C1 segment of cervical spinal cord (tissue), 14 donors: ENCODE measurements at places on chromosomes 4 and X.

- no peak for DNase-seq
These were observed 228.0 kb downstream of the RASL11B start for GRCh38 chr4:53089936-53090729.

GRCh38 chr4:139282065-139282720 is 2.2 kb upstream of the MGARP start:
- no peak for DNase-seq

DNA sequence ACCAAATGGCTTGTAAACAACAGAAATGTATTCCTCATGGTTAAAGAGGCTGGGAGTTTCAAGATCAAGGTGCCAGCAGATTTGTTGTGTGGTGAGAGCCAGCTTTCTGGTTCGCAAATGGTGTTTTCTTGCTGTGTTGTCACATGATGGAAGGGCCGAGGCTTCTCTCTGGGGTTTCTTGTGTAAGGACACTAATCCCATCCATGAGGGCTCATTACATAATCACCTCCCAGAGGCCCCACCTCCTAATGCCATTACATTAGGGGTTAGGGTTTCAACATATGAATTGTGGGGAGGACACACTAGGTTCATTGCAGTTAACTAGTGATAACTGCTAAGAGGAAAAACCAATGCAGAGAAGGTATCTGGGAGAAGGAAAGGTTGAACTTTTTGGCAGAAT is 103.5 kb upstream of the ENPEP start:
- no peak for DNase-seq

DNA sequence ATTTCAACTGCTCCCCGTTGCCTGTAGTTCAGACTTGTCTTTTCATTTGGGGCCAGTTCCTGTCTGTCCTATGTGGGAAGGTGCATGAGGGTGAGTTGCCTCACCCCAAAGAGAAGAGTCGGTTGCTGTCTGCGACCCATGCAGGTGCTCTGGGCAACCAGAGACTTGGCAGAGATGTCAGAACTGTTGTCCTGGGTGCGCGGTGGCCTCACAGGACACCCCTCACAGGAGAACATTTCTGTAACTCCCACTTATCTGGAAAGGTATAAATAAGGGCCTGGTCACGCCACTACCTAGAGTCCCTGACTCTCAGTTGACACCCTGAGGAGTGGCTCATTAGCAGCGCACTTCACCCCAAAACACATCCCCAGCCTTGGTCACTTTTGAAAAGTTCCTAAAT is 9.7 kb upstream of the NAT8L start:
- DNase-seq = no peak

DNA sequence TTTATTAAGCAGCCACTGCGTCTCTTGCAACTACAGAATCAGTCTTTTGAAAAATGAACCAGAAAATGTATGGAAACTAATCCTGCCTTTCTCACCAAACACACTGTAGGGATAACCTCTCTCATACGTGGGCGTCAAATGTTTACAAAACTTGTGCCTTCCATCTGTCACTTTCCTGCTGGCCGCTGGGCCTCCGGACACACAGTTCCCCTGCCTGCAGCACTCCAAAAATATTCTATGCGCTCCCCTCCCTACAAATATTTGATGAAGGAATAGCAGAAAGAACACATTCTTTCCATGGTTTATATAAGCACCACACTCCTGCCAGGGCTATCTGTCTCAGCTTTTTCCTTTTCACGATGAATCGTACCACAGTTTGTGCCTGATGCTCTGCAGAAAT is 14.9 kb upstream of the CYTL1 start:
- no peak for DNase-seq

GRCh38 chrX:39773923-39774773 is 323.6 kb downstream of the BCOR start:
- DNase-seq = no peak

DNA sequence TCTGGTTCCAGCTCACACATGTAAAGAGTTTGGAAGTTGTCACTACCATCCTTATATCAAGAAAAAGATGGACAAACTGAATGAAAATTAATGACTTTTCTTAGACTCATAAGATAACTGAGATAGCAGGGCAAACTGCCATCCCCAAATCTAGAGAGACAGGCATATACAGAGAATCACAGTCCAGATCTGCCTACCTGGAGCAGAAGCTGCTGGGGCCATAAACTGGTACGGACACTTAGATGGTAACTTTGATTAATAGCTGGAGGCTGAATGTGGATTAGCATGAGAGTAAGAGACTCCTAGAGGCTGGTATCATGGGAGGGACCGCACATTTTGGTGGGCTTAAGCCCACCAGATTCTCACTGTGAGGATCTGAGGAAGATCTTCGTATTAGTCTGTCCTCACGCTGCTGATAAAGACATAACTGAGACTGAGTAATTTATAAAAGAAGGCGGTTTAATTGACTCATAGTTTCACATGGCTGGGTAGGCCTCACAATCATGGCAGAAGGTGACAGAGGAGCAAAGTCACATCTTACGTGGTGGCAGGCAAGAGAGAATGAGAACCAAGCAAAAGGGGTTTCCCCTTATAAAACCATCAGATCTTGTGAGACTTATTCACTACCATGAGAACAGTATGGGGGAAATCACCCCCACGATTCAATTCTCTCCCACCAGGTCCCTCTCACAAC is 10.8 kb upstream of the POLA1 start:
- no peak for DNase-seq

- DNase-seq = no peak
These were observed 23.7 kb downstream of the VGLL1 start for GRCh38 chrX:136555694-136556093.

GRCh38 chr4:54657185-54657550 is 589 bp upstream of the KIT start:
- no peak for DNase-seq

GRCh38 chr4:1452431-1453051 is 46.3 kb upstream of the NKX1-1 start:
- DNase-seq = no peak

DNA sequence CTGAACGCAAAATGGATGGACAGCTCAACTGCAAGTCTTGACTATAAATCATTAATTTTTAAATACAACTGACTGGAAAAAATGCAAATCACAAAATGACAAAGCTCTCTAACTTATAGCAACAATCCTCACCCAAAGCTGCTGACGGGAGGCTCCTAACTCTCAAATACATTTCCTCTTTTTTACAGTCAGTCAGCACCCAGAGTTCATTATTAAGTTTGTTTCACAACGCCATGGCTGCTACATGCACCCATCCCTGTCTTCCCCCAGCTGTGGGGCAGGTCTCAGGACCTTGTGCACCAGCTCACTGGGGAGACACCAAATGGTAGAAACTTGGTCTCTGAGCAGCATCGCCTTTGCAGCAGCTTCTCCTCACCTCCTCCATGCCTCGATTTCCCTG is 97.6 kb downstream of the SLC34A2 start:
- DNase-seq = no peak

DNA sequence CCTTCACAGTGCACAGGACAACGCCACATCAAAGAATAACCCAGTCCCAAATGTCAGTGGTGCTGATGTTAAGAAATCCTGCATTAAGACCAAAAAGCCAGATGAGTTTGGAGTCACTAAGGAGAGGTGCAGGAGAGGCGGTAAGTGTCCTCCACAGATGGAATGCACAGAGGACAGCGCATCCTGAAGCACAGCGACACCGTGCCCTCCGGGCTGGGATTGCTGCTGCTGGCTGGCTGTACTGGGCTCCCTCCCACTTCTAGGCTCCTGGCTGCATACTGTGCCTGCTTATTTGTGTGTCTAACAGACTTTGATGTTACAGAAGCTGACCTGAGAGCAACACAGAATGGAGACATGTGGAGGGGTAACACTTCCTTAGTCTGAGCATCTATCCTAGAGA is 325.6 kb upstream of the BOD1L1 start:
- DNase-seq = no peak

GRCh38 chr4:169437299-169438047 is 166.7 kb upstream of the SH3RF1 start:
- no peak for DNase-seq

DNA sequence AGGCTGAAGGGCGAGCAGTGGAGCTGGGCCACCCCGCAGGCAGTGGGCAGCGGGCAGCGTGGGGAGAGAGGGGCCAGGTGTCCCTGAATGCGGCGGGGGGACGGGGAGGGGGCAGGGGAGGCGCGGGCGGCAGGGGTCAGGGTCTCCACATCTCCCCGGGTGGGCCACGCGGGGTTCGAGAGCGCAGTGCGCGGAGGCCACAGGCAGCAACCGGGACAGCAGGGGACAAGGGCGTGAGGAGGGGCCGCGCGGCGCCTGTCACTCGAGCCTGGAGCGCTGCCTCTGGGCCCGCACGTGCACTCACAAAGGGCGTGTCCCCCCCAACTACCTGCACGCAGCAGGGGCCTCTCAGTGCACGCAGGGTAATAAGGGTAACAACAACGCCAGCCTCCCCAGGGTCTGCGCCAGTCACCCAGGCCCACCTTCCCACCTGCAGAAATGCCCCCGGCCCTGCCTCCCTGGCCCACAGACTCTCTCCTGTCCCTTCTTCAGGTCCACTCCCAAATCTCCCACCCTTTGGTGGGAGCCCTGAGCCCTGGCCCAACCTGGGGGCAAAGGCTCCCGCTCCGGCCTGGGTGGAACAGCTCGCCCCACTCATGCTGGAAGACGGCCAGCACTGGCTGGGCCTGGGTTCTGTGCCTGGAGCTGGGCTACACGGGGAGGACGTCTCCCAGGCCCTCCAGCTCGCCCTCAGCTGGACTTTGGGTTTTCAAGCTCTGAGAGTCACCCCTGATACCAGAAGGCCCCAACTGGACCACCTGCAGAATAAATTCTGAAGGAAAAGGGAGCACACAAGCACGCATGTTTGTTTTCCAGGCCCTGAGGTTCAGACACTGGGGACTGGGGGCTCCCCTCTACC is 53.2 kb downstream of the ZFYVE28 start:
- DNase-seq = no peak

DNA sequence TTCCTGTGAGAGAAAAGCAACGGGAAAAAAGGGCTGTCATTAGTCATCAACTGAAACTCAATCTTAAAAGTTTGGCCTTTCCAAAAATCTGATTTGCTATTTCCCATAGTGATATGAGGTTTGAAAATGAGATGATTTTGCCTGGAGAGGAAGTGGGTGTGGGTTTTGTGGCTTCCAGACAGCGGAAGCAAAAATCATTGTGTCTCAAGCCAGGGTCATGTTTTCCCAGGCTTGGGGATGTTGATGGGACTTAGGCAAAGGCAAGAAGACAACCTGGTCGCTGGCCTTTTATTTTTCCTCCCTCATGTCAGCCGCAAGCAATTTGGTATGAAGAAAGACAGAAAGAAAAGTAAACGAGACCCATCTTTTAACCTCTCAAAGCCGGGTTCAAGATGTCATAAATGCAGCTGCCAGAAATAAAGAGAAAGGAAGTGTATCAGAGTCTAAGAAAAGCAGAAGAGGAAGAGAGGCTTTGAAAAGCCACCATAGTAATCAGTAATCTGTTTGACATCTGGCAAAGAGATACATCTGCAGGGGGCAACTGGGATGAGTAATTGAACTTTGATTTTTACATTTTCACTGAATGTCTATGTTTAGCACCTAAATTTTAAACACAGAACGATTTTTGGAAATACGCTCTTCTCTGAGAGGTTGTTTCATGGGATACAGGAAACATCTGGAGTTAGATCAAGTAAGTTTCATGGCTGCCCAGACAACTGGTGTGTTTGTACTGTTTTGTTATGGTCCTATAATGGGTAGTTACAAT is 521.6 kb upstream of the SLIT2 start:
- DNase-seq = no peak

- DNase-seq = no peak
These were observed 107.7 kb downstream of the ANXA3 start for GRCh38 chr4:78659264-78659663.

- no peak for DNase-seq
These were observed 528 bp upstream of the SNCA start for GRCh38 chr4:89837385-89837992.

DNA sequence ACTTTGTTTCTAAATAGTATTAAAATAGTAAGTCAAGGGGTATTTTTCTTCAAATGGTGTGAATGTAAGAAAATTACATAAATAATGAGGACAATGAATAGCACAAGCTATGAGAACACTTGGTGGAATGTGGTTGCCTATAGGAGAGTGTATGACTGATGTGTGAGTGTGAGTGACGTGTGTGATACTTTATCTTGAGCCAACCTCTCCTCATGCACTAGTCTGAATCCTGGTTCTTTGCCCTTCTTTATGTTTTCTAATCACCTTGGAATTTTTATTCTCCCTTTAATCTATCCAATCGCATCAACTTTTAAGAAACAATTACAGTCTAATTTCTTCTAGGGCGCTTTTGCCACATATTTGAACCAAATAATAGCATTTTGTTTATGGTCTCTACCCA is 98.2 kb downstream of the YIPF7 start:
- no peak for DNase-seq

DNA sequence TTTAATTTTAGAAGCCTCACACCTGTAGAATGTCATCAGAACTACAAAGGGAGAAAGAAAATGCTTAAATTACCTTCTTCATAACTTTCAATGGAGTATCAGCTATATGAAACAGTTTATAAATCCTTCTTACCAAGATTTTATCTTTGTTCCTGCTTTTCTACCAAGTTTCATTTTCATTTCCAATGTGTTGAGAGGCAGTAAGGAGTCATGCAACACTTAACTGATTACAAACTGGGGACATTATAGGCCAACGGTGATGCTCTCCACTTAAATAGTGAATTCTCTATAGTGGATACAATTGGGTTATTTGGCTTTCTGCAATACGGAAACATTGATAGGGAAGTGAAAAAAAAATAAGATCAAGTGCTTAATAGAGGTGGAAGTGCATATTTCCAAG is 145.2 kb upstream of the FTHL17 start:
- no peak for DNase-seq
